CD8-positive, alpha-beta memory T cell (primary cell): ENCODE measurements at places on chromosomes 13 and 19.

DNA sequence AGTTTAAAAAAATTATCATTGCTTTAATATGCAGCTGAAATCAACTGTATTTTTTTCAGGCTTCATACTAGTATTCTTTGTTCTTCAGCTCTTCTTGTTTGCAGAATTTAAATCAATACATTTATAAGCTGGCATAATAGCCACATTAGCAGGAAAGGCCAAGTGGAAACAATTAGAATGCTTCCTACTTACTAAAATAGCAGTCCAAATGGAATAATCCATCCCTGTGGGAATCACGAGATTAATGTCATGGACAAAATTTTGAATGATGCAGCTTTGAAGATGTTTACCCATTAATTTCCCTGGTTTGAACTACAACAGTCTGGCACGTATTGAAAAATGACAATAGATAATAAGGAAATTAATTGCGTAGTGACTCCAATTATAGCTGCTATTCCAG lies 2650.8 kb downstream of the PCDH9 start:
- DNase-seq = no peak

DNA sequence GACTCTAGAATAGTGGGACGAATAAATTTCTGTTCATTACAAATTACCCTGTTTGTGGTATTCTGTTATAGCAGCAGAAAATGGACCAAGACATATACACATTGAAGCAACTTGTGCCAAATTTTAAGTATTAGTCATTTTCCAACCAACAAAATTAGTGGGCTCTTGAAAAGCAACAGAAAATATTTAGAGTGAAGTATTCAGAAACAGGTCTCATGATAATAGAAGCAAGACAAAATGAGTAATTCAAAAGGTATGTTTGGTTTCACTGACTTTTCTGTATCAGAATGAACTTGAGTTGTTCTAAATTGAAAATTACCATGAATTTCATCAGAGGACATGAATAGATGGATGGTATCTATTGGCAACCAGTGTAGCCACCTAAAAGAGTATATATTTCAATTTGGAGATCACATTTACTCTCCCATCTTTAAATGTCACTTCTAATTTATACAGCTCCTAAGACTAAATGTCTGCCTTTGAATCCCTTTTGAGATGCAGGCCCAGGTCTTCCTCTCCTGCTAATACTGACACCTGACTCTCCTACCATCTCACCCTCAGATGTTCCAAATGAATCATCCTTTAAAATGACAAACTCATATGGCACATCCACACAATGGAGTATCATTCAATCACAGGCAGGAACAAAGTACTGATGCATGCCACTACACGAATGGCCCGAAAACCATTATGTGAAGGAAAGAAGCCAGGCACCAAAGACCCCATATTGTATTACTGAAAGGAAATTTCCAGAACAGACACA lies 40.7 kb upstream of the DOCK9 start:
- DNase-seq = no peak

DNA sequence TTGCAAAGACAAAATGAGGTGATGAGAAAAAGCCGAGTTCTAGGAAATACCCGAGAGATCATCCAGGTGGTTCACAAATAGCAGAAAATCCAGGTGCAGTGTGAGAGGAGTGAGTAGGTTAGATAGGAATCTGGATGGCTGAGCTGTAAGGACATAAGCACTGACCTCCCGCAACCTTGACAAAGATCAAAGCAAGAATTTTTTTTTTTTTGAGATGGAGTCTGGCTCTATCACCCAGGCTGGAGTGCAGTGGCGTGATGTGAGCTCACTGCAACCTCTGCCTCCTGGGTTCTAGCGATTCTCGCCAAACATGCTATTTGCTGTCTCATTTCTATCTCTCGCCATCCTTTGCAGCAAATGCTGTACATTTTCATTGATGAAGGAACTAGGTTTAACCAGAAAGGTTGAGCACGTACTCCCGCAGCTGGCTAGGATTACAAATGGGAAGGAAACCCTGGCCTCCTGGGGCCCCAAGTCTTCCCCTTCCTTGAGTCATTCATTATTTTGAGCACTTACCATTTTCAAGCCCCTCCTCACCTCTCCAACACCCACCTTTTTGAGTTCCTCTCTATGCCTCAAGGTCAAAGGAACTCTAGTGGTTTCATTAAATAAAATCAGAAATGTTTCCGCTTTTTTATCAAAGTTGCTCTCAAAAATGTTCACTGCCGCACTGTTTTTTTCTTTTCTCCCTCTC lies 38.8 kb downstream of the NLRP12 start:
- DNase-seq = no peak

- DNase-seq = no peak
Observed at GRCh38 chr13:84076280-84076679, 194.0 kb upstream of the SLITRK1 start.

- no peak for DNase-seq
Observed at GRCh38 chr19:39444598-39445195, 685 bp upstream of the SUPT5H start.

- DNase-seq = no peak
Observed at GRCh38 chr13:77143431-77143830, 116.5 kb upstream of the FBXL3 start.

GRCh38 chr19:10473192-10473591 lies 30.0 kb downstream of the KEAP1 start:
- no peak for DNase-seq

- no peak for DNase-seq
Observed at GRCh38 chr13:99218126-99218525, 17.5 kb downstream of the UBAC2 start.

- DNase-seq = no peak
Observed at GRCh38 chr13:71864094-71864985, 2.7 kb downstream of the DACH1 start.

GRCh38 chr19:9620842-9621155 lies 233 bp downstream of the ZNF561 start:
- DNase-seq = no peak

- DNase-seq = no peak
Observed at GRCh38 chr19:31574251-31574973, 225.2 kb upstream of the TSHZ3 start.

GRCh38 chr13:36665630-36666029 lies 8.2 kb upstream of the SERTM1 start:
- DNase-seq = no peak
